ENCODE measurements at places on chromosomes 12 and 14.

DNA sequence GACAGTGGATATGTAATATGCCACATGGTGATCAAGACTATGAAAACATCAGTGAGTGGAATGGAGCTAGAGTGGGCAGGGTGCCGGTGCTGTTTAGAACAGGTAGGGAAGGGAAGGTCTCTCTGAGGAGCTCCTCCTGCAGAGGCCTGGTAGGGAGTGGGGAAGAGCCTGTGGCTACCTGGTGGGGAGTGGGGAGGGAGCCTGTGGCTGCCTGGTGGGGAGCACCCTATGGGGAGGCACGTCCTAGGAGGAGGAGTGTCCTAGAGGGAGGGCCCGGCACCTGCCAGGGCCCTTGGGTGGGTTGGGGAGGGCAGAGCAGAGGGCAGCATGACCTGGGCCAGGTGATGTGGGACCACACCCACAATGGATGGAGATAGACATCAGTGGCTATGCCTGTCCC lies 122.6 kb downstream of the ADGRD1 start:
- no peak for DNase-seq

DNA sequence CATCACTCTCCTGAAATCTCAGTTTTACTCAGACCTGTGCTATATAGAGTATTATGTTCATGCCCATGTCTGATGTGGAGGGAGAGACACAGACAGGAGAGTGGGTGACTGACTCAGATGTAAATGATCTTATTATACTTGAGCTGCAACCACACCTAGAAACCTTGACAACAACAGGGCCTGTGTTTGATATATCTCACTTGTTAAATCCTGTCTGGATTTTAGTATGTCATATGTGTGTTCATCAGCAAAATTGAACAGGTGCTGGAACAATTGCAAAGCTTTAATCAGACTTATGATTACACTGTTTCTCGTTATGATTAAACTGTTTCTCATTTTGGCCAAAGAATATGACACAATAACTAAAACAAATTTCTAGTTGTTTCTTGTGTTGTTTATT lies 37.7 kb downstream of the DIP2B start:
- DNase-seq = no peak

DNA sequence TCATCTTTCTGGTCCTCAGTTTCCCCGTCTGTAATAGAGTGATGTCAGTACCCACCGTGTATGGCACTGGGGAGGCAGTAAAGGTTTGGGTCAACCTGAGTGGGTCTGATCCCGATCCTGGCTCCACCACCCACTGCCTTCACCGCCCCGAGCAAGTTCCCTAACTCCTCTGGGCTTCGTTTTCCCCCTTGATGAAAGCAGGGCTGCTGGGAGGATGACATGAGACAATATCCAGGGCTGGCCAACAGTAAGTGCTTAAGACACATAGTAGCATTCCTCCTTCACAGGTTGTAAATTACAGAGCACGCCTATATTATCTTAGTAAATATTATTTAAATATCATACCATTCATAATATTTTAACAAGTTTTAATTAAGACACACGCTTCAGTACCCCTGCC lies 595 bp downstream of the PLEK2 start:
- DNase-seq = no peak

GRCh38 chr12:93829016-93829415 lies 151.8 kb downstream of the CRADD start:
- DNase-seq = no peak

GRCh38 chr14:90308561-90308960 lies 23.2 kb downstream of the NRDE2 start:
- no peak for DNase-seq

DNA sequence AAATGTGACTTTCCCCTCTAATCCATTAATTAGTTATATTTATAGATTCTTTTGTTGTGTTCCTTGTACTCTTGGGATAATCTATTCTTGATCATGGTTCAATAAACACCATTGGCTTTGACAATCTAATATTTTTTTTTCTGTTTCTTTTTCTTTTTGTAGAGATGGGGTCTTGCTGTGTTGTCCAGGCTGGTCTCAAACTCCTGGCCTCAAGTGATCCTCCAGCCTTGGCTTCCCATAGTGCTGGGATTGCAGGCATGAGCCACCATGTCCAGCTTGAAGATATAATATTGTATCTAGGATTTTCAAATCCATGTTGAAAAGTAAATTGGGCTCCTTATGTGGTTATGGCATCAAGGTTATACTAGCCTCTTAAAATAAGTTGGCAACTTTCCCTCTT lies 6.2 kb downstream of the DNAL1 start:
- DNase-seq = no peak

DNA sequence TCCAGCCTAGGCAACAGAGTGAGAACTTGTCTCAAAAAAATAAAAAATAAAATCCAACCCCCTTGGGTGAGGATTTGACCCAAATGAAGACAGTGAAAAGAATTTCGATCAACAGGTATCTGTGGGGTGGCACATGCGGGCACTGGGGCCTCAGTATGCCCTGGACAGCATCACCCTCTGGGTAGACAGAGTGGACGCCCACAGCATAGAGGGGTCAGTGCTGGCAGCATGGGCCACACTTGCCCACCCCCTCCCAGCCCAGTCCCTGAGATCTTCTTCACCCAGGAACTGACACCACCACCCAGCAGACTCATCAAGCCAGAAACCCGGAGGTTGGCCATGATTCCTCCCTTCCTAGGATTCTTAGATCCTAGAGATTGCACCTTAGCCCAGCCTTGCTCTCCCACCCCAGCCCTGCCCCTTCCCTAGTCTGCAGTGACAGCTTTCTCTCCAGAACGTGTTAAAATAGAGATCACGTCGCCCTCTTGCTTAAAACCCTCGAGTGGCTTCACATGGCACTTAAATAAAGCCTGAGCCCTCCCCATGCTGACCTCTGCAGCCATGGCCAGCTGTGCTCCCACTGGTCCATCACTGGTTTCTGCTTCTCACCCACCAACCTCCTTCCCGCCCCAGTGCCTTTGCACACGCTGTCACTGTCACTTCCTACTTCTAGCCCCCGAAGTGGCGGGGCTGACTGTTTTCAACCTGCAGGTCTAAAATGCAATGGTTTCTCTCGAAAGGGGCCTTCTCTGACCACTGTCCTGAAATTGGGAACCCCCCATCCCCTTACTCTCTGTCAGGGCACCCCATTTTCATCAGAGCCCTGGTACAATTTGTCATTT lies 26.2 kb upstream of the DYNC1H1 start:
- no peak for DNase-seq

DNA sequence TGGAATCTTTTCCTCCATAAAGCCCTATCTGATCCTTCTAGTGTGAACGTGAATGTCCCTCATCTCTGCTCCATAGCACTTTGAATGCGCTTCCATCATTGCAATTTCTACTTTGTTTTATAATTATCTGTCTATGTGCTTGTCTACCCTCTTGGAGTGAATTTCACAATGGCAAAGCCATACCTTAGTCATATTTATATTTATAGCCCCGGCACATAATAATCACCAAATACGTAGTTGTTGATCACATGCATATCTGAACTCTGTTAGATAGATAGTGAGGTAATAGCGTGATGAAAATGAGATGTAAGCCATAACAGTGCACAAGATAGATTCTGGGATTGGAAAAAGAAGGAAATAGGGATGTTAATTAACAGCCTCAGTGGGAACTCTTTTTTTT lies 55.2 kb downstream of the MSRB3 start:
- no peak for DNase-seq

GRCh38 chr14:98904677-98905076 lies 367.3 kb downstream of the BCL11B start:
- no peak for DNase-seq

DNA sequence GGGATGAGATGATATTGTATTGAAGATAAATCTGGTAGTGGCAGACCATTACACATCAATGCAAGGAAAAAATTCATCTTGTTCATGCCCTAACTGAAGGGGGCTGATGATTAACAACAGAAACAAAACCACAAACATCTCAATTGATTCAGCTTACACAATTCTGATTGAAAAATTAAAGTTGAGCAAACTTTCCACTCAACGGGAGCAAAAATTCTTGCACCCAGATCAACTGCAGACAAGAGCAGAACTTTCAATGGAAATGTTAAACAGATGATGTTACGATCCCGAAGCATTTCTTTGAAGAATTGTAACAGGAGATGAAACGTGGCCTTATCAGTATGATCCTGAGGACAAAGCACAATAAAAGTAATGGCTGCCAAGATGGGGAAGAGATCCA lies 172.4 kb upstream of the SOX5 start:
- DNase-seq = no peak

GRCh38 chr14:101111620-101112290 lies 208.2 kb upstream of the RTL1 start:
- no peak for DNase-seq

GRCh38 chr12:119682639-119683252 lies 14.8 kb downstream of the PRKAB1 start:
- DNase-seq = no peak

DNA sequence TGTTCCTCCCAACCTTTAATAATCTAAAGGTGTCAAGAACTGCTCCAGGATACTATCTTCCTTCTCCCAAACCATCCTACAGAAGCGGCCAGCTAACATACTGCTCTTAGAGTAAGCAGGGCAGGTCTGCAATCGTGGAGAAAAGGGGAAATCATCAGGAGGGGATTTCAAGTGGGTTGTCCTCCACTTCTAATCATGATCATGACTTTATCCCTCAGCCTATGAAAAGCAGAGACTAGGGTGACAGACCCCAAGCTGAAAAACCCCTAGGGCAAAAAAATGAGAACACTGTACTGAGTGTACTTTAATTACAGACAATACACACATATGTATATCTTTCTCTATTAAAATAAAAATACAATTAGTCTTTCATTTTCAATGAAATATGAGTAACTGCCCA lies 13.9 kb downstream of the DUSP16 start:
- no peak for DNase-seq
